Activated naive CD8-positive, alpha-beta T cell treated with anti-CD3 and anti-CD28 coated beads for 36 hours (primary cell): ENCODE measurements at places on chromosomes 11 and 22.

DNA sequence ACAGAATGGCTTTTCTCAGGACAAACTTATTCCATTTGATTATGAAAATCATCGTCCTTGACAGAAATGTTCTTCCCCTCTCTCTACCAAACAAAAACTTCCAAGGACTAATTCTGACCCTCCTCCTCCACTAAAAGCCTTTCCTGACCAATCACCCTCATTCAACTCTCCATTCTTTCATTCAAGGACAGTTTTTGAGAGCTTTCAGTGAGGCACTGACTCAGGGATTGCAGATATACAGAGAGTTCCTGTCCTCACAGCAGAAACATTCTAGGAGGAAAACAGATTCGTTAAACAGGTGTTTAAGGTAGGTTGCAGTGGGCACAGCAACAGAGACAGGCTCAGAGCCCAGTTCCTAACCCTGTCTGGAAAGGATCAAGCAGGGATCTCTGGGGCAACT lies 41.5 kb downstream of the OR4D9 start:
- DNase-seq: no peak

DNA sequence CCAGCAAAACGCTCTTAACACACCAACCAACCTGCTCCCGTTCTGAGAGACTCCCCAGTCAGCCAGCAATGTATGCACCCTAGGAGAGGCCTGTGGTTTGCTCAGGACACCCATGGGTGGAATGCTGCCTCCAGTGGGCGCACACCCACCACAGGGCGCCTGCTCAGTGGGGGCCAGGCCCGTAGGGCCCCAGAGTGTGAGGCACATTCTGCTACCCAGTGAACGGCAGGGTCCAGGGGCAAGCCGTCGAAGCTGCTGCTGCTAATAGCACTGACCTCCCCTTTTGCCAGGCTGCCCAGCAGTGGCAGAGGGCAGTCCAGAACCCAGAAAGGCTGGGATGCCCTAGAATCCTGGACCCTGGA lies 12.8 kb downstream of the B3GAT1 start:
- no peak for DNase-seq

GRCh38 chr11:131331546-131331945 lies 38.9 kb upstream of the NTM start:
- no peak for DNase-seq

DNA sequence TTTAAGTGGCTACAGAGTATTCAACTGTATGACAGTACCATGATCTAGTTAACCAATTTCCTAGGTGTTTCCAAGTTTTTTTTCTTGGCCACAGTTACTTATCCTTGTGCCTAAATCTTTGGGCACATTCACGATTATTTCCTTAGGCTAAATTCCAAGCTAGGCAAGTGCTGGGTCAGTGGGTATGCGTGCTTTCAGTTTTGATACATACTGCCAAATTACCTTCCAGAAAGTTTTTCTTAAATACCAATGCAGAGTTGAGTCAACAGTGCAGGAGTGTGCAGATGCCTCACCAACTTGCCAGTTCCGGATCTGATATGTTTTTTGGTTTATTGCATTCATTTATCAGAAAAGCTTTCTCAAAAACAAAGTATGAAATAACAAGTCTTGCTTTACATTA lies 67.9 kb upstream of the OR4B1 start:
- no peak for DNase-seq

DNA sequence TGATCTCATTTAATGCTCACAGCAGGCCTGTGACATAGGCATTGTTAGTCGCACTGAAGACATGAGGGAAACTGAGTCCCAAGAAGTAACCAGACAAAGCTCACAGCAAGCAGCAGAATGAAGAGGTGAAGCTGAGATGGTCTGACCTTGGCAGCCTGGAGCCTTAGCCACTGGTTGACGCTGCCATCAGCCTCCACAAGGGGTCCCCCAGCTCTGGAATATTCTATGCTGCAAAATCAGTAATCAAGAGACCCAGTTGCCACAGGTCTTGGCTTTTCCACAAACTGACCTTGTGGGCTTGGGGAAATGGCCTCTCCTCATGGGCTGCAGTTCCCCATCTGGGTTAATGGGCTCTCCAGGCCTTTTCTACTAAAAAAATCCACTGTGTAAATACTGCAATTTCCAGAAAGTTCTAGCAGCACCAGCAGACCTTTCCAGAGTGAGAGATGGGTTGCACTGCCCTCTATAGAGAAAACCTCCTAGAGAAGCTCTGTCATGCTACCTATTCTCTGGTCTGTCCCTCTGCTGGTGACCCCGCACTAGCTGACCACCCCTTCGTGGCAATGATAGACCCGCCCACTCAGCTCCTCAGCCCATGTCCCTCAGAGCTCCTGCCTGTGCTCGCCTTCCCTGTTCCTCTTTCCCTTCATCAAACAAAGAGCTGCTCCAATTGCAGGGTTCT lies 22.6 kb upstream of the ISX start:
- no peak for DNase-seq

GRCh38 chr22:28344918-28345703 lies 334.5 kb downstream of the TTC28 start:
- no peak for DNase-seq
